ENCODE measurements at places on chromosomes 7 and 10.

DNA sequence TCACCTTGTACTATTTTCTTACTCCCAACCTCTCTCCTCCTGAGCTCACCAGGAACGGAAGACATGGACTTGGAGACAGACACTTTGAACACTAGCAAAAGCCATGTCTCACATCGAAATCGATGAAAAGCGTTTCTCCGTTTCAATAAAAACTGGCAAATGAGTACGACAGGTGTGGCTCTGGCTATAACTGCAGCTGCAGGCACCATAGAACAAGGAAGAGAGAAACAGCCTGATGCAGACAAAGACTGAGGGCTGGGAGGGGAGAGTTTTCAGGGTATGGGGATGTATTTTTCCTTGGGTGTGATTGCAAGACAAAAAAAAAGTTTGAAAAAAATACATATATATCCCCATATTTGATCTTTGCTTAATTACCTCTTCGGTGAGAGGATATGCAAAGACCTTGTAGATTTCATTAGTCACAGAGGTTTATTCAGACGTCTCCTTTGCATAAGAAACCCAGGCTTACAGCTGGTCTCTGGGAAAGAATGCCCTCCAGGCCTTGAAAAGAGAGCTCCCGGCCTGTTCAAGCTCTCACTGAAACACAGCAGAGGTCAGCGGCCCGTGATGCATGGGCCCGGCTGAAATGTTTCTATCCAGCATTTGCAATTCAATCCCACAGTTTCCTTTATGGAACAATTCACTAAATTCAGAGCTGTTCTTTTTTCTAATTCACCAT lies 63.1 kb downstream of the TLL2 start:
- DNase-seq = no peak

GRCh38 chr7:143382126-143382790 lies 1.1 kb downstream of the ZYX start:
- DNase-seq = no peak

GRCh38 chr7:88523645-88524044 lies 217.0 kb upstream of the STEAP4 start:
- no peak for DNase-seq

DNA sequence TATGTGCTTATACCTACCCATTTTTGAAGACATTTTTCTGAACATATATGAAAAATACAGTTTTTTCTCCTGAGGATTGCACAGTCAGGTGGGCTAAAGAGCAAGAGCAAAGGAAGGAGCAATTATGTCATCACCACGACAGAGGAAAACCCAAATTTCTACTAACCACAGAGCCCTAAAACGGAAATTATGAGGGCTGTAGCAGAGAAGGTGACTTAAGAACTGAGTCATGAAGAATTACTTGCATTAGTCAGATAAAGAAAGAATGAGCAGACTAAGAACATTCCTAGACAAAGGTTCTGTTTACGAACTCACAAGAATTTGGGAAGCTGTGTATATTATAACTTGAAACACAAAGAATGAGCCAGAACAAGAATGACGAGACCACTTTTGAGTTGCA lies 974.4 kb downstream of the NXPH1 start:
- no peak for DNase-seq

- no peak for DNase-seq
Observed at GRCh38 chr7:122306320-122307227, 2.0 kb upstream of the FEZF1 start.

GRCh38 chr7:36916619-36917018 lies 192.3 kb upstream of the AOAH start:
- DNase-seq = no peak

DNA sequence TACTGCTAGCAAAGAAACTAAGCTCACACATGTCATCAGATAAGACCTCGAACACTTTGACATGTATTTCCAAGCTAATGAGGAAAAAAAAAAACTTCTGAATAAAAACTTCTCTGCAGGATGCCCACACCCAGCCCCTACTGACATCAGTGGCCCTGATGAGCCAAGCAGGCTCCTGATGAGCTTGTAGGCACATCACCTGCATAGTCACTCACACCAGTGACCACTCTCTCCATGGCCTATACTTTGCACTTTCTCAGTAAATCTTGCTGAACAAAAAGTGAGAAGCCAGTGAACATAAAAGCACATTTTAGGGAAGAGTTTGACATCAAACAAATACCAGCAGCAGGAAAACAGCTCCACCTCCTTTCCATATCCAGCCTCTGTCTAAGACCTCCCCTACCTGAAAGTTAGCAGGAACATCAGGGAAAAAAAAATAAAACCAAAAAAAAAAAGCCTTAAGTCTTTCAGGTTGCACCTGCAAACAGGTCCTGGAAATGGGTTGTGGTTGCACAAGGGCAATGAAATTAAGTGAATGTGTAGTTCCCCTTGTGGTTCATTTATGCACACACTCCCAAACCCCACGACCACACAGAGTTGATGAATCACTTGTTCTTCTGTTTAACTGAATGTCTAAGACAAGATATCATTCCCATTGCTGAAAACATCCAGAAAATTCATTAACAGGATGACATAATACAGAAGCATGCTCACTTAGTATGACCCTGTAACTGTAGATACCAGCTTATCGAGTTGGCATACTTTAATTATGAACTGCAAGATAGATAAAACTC lies 205.2 kb upstream of the PDE1C start:
- no peak for DNase-seq

- no peak for DNase-seq
Observed at GRCh38 chr7:81501220-81501619, 268.6 kb downstream of the HGF start.

GRCh38 chr10:69223028-69223342 lies 2.9 kb downstream of the HKDC1 start:
- no peak for DNase-seq

DNA sequence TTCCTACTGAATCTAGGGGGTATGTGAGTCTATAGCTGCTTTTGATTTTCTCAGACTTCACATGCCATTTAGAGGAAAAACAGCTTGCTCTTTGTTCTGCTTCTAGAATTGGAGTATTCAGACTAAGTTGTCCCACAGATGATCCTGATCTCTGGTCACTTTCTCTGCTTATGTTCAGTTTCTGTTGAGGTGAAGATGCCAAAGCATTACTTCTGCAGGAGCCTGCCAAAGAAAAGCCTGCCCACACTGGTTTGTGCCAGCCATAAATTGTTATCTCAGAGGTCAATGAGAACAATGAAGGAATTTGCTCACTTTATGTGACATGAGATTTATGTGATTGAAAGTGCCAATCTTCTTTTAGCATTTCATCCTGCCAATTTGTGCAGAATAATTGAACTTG lies 163.6 kb downstream of the CDK14 start:
- no peak for DNase-seq

- DNase-seq = no peak
Observed at GRCh38 chr7:49371771-49372170, 401.7 kb upstream of the VWC2 start.

DNA sequence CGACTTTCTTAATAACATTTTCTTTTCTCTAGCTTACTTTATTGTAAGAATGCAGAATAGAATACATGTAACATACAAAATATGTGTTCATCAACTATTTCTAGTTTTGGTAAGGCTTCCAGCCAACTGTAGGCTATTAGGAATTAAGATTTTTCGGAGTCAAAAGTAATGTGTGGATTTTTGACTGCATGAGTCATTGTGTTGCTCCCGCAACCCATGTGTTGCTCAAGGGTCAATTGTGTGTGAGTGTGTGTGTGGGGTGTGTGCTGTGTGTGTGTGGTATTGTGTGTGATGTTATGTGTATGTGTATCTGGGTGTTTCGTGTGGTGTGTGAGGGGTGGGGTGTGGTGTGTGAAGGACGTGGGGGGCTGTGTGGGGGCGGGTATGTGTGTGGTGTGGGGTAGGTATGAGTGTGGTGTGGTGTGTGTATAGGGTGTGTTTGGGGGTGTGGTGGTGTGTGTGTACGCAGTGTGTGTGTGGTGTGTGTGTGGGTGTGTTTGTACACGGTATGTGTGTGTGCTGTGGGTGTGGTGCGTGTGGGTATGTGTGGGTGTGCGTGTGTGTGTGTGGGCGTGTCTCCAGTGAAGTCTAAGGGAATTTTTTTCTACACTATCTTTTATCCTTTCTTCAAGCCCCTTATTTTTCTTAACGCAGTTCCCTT lies 60.5 kb downstream of the RSU1 start:
- DNase-seq = no peak

DNA sequence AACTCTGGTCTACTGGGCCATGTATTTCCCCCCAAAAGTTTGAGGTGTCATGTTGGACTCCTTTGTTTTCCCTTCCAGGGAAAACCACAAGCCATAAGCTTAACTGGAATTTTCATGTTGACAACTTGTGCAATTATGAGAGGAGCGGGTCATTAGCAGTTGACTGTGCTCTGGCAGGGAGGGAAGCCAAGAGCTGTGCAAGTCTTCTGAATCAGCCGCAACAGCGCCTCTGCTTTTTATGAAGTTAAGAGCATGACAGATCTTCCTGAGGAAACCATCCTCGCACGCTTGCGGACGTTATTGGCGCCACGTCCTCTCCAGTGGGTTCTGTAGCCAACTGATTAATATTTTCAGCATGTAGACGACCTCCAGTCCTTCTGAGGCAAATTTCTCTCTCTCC lies 148.7 kb upstream of the MKI67 start:
- DNase-seq = peak; percentile 6

GRCh38 chr7:155769701-155770100 lies 42.6 kb downstream of the SHH start:
- no peak for DNase-seq

DNA sequence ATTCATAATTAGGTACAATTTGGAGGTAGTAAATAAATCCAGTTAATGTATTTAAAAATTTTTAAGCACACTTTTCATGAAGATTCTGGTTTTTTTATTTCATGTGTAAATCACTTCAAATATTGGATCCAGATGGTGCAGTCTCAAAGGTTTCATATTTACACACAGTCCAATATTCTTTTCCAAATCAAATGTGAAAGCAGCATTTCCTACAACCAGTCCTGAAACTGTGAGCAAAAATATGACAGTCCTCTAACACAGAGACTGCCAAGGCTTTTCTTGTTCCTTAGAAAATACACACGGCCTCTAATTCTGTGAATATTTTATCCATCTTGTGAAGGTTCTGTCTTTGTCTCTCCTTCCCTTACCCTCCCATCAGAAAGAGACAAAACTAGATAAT lies 645.9 kb downstream of the ARL4A start:
- DNase-seq = no peak

DNA sequence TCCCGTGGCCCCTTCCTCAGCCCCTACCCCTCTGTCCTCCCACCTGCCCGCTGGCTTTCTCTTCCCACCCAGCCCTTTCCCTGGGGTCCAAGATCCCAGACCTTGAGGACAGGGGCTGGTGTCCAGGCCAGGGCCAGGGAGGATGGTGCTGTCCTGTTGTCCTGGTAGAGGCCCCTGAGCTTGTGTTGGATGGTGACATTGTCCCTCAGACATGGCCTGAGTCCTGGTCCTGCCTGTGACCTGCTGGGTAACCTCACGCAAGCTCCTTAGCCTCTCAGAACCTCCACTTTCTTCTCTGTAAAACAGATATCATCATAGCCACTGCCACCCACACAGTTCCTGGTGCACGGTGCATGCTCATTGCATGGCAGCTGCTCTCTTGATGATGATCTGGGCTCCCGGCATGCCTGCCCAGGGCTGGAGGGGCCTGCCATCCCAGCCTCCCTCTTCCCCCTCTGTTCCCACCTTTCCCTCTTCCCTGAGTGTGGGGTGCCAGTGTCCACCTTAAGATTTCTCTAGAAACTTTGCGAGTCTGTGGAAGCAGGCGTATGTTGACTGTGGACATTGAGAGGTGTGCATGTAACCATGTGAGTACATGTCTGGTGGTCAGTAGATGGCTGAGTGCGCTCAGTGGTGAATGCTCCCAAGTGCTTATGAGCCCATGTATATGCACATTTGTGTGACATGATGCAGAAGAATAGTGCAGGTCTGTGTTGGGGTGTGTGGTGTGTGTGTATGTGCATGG lies 60.4 kb downstream of the NEURL1 start:
- DNase-seq = no peak

DNA sequence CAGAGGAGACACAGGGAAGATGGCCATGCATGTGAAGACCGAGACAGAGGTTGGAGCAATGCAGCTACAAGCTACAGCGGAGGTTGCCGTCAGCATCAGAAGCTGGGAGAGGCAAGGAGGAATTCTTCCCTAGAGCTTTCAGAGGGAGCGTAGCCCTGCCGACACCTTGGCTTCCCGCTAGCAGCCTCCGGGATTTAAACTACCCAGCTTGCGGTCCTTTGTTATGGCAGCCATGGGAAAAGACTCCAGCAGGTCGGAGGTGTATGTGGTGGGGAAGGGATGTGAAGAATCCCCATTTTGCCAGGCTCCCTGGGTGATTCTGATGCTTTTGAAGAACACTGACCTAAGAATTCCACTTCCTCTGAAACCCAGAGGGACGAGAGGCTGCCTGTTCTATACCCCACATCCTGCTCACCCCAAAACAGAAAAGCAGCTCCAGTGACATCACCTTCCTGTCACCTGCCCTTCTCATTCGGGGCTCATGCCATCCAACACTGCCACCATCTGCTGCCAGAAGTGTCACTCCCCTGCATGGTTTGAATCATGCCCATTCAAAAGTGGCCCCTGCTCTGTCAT lies 3.3 kb upstream of the SEPHS1 start:
- DNase-seq = peak; percentile 67

- DNase-seq = no peak
Observed at GRCh38 chr10:13758312-13758711, 171.5 kb downstream of the PRPF18 start.

- DNase-seq = no peak
Observed at GRCh38 chr10:70932392-70933196, 44.2 kb upstream of the PCBD1 start.

- no peak for DNase-seq
Observed at GRCh38 chr10:44587488-44588318, 202.8 kb upstream of the CXCL12 start.

DNA sequence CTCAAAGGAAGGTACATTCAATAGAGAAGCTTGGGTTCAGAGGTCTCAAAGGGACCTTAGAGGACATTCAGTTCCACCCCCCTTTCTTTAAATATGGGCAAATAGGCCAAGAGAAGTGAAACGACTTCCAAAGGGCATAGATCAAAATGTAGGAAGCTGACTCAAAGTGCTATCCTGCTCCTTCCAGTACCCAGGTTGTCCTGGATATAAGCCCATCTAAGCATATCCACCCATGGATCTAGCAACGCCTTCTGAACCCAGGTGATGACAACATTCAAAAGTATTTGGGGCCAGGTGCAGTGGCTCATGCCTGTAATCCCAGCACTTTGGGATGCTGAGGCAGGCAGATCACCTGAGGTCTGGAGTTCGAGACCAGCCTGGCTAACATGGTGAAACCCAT lies 5.3 kb downstream of the ATXN7L1 start:
- no peak for DNase-seq

DNA sequence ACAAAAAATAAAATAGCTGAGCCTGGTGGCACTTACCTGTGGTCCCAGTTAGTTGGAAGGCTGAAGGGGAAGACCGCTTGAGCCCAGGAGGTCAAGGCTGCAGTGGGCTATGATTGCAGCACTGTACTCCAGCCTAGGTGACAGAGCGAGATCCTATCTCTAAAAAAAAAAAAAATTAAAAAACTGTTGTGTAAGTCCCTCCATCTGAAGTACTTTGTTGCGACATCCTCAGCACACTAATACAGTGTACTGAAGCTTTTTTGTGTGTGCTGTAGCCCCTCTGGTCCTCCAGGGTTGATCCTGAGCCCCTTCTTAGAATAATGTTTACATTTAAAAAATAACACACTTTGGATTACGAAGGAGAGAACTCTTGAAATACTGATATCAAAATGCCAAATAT lies 71.3 kb downstream of the PFKFB3 start:
- DNase-seq = no peak

- DNase-seq = no peak
Observed at GRCh38 chr7:113045379-113045778, 41.2 kb downstream of the GPR85 start.

All from CD4-positive, alpha-beta T cell treated with Interleukin-6 for 4 hours (primary cell).